ENCODE measurements at places on chromosomes 3 and 15. TPM values are rescaled to one million over a fixed set of nuclear protein-coding genes. Genes with fewer than 3 reads are reported as not detected.

The GUCA1C gene
- total RNA-seq: not detected

The EOMES gene
- total RNA-seq: 1.6 TPM

The RTP3 gene
- not detected for total RNA-seq

The MTFMT gene
- 14.5 TPM for total RNA-seq

The PLA2G4F gene
- total RNA-seq: not detected

The BNC1 gene
- not detected for total RNA-seq

The LINS1 gene
- 31.4 TPM for total RNA-seq

The ITIH4 gene
- 6.0 TPM for total RNA-seq

The ROBO2 gene
- 411 TPM for total RNA-seq
